ENCODE measurements at places on chromosomes 5 and 9.

DNA sequence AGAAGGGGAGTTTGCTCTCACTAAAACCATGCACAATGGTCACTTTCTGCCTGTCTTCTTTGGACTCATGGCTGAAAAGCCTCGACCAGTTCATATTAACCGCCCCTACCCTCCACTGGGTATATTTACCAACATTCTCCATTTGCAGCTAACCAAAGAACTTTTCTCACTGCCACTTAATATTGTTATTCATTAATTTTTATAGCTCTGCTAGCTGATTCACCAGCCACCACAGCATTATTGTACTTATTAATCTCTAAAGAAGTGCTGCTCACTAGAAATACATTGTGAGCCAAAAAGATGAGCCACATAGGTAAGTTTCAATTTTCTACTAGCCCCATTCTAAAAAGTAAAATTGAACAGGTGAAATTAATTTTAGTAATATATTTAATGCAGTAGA, 33.4 kb upstream of the SMIM32 start:
- DNase-seq = no peak

- no peak for DNase-seq
Observed at GRCh38 chr5:124301850-124302249, 444.6 kb downstream of the ZNF608 start.

- no peak for DNase-seq
Observed at GRCh38 chr5:157827423-157827822, 31.5 kb downstream of the CLINT1 start.

DNA sequence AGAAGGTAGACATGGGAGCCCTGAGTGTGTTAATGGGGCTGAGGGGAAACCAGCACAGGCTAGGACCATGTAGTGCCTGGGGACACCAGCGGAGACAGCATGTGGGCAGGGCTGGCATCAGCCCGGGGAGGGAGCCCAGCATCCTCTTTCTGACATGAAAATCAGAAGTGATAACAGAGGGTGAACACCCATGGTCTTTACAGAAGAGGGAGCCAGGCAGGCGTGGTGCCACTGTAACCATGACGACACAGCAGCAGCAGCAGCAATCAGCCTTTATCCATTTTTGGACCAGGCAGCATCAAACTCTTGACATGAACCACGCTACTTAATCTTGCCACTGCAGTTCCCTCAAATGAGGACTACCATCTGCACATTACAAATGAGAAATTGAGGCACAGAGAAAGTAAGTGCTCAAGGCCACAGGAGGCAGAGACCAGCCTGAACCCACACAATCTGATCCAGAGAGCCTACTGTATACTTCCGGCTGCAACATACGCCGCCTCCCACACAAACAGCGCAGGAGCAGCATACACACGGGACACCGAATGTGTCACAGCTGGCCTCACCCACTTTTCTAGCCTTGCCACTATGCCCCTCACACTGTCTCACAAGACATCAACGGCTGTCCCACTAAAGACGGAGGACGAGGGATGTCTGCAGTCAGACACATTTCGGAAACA, 23.8 kb downstream of the CAMSAP1 start:
- no peak for DNase-seq

GRCh38 chr9:21160178-21160577, 6.3 kb downstream of the IFNA21 start:
- DNase-seq = peak; percentile 18

DNA sequence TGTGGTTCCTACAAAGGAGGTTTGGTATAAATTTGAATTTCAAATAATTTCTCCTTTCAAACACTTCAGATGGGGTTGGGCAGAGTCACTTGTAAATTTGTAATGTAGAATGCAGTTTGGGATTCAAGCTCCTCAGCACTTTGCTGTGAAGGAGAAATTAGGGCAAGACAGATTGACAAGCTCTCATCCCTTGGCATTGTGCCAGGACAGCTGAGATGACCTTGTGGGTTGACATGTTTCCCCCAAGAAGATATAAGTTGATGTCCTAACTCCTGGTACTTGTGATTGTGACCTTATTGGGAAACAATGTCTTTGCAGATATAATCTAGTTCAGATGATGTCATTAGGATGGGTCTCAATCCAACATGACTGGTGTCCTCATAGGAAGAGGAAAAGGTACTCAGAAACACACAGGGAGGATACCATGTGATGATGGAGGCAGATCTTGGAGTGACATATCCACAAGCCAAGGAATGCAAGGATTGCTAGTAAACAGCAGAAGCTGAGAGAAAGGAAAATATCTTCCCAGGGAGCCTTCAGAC, 408.3 kb downstream of the MED10 start:
- DNase-seq = no peak

DNA sequence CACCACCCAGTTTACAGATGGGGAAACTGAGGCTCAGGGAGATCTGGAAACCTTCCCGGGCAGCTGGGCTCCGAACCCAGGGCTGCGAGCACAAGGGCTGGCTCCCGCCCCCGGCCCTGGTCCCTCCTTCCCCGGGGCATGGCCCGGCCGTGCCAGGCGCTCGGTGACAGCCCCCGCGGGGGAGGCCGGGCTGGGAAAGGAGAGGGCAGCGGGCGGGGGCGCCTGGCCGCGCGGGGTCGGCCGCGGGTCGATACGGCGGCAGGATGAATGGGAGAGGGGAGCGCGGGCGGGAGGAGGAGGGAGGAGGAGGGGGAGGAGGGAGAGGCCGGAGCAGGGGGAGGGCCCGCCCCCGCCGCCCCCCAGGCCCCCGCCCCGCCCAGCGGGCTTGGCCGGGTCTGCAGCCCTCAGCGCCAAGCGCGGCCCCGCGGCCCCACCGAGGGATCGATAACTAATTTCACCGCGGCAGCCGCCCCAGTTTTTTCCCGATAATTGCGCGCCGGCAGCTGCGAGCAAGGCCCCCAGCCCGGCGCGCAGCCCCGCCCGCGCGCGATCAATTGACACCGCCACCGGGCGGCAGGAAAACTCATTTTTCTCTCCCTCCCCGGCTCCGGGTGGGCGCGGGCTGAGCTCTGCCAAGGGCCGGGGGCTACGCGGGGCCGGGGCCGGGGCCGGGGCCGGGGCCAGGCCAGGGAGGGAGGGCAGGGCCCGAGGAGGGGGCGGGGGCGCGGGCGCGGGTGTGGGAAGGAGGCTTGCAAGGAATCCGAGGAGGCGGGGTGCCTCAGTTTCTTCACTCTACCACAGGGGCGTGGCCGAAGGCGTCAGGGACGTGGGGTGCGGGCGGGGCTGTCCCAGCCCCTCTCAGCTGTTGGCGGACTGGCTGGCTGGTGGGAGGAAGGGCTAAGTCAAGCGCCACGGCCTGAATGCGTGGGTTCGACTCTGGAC, 52.1 kb downstream of the C9orf50 start:
- peak; percentile 14 for DNase-seq

- peak; percentile 31 for DNase-seq
Observed at GRCh38 chr9:89635816-89636215, 31.0 kb downstream of the GADD45G start.

- DNase-seq = peak; percentile 17
Observed at GRCh38 chr5:41790038-41790776, 80.0 kb downstream of the OXCT1 start.

DNA sequence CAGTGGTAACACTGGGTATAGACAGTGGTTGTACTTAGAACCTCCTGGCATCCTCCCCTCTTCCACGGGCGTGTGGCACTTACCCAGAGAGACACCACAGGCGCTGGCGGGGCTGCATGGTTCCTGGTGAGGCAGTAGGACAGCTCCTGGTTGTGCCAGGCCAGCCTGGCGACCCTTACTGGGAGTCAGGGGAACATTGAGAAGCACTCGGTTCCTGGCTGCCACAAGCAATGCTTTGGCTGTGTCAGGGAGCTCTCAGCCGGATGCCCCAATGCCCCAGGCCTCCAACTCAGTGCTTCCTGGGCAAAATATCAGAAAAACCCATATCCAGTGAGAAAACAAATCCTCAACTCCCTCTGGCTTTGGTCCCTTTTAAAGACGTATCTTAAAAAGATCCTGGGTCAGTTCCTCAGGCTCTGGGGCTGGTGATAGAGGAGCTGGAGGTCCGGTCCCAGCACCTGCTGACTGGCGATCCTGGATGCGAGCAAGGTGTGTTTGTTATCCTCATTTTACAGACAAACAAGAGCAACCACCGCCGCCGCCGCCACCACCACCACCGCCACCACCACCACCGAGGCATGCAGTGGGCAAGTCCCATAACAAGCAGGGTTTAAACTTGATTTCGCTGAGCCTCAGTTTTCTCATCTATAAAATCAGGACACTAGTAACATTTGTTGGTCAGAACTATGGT, 4.2 kb downstream of the NKX2-5 start:
- DNase-seq = no peak

DNA sequence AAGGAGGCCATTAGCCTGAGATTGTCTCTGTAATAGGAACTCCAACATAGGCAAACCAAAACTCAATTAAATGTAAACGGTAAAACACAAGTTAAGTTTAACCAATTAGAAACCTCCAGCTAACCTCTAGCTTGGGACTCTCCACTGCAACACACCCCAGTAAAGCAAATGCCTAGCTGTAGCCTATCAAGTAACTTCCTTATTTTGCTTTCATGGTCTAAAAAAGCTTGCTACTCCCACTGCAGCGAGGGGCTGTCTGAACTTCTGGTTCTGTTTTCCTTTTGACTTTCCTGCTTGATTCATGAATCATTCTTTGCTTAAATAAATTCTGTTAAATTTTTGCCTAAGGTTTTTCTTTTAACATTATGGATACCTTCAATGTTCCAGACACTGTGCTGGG, 24.4 kb upstream of the C5orf46 start:
- DNase-seq = no peak

- DNase-seq = no peak
Observed at GRCh38 chr5:171236651-171237050, 72.4 kb upstream of the TLX3 start.

GRCh38 chr9:129748249-129748648, 4.6 kb downstream of the PTGES start:
- DNase-seq = no peak

Measured in NCI-H2081 (cell line).